CD4-positive, CD25-positive, alpha-beta regulatory T cell (primary cell): ENCODE measurements at places on chromosomes 4 and X.

GRCh38 chr4:67558493-67558892 is at the start of gene STAP1:
STAP1 (plus strand) TSS chr4:67558727; CDS start chr4:67558810, 83 bp downstream.
- DNase-seq, result peak; percentile 43

DNA sequence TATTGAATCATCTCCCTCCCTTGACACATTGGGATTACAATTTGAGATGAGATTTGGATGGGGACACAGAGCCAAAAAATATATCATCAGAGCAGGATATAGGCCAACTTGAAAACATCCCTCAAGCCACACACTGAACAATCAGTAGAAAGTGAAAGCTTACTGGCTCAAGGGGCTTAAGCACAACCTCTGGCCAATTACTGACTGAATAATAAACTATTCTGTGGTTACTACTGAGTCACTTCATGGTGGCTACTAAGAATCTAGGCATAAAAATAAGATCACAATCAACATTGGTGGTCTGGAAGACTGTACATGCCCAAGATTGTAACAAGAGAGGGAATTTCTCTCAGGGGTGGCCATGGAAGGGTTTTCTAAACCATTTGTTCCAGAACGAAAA is 27.4 kb upstream of the GPR174 start:
- no peak for DNase-seq

DNA sequence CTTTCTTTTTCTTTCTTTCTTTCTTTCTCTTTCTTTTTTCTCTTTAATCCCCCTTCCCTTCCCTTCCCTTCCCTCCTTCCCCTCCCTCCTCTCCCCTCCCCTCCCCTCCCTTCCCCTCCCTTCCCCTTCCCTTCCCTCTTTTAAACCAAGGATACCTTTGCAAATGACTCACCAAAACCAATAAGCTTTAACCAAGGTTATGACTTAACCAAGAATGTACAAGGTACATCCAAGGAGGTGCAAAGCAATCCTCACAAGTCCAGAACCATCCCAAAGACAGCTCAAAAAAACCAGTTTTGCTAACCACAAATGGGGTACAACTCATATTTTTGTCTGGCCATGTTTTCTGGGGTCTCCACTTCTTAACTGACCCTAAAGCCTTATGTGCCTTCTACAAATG is 174.7 kb upstream of the PPP1R2C start:
- DNase-seq, result no peak

DNA sequence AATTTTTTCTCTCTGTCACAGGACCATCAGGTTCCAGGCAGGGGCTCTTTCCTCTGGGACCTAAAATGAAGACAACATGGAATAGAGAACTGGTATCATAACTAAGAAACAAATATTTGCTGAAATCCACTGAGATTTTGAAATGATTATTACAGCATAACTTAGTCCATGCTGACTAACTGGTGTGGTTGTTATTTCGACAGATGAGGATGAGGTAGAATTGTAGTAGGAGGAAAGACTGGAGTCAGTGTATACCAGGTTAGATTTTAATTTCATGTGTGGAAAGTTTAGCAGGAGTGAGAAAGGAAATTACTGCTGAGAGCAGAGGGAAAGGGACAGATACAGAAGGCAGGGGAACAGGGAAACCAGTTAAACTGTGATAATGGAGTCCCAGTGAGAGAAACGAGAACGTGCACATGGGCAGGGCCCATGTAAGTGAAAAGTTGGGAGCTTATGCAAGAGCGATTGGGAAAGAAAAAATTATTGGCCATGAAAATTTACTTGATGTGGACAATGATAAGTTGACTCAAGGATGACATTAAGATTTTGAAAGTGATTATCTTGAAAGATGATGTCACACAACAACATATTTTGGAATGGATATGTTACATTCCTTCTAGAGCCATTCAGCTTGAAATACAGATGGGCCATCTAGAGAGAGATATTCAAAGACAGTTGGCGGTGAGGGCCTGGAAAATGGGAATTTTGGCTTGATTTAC is 98.7 kb upstream of the DDIT4L start:
- no peak for DNase-seq
